ENCODE measurements at places on chromosomes 1 and 21. TPM values are rescaled to one million over a fixed set of nuclear protein-coding genes. Genes with fewer than 3 reads are reported as not detected.

Gene INPP5B
- 28.1 TPM for total RNA-seq

Gene TTC39A
- total RNA-seq = 10.4 TPM

Gene SLC35D1
- total RNA-seq = 2.6 TPM

Gene ROR1
- 16.0 TPM for total RNA-seq

Gene SPTA1
- not detected for total RNA-seq

Gene HEYL
- total RNA-seq = 0.17 TPM

Gene ANGPTL3
- not detected for total RNA-seq

Gene FCRL6
- total RNA-seq = not detected

Gene TDRD10
- not detected for total RNA-seq

Gene RASSF5
- total RNA-seq = 17.6 TPM

DNA sequence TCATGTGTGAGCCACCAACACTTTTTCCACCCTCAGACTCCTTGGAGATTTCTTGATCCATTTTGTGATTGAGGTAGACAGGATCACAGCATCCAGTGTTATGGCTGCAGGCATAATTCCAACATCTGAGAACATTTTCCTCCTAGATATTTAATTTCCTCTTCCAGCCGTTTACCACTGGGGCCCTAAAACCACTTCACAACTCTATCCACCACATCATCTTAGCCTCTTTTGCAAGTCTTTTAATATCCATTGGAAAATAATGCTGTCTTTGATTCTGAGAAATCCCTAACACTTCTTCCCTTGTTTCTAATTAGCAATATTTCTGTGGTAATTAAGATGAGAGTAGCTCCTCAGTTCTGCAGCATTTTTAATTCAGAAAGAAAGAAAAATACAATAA lies 190.1 kb downstream of the TNR start:
- DNase-seq = no peak

GRCh38 chr1:6969762-6970161 lies 184.5 kb downstream of the CAMTA1 start:
- no peak for DNase-seq

- DNase-seq = no peak
These were observed 13.4 kb downstream of the LRRC41 start for GRCh38 chr1:46289976-46290375.

DNA sequence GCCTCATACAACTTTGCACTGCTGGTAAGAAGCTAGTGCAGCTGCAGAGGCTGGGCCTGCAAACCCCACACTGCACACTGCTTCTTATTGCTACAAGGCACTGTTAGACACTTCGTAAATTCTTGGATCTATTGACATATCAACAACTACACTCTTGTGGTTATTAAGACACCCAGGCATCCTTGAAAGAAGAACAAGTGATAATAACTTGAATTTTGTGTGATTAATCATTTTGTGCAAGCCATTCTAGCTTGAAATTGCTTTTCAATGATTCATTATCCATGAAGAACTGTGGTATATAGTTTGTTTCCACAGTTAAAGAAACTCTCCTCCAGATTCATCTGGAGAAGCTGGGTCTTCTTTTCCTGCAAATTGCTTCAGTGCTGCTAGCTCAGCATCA lies 33.7 kb upstream of the IFI44L start:
- no peak for DNase-seq

GRCh38 chr21:34644825-34645224 lies 24.0 kb upstream of the CLIC6 start:
- DNase-seq = no peak

DNA sequence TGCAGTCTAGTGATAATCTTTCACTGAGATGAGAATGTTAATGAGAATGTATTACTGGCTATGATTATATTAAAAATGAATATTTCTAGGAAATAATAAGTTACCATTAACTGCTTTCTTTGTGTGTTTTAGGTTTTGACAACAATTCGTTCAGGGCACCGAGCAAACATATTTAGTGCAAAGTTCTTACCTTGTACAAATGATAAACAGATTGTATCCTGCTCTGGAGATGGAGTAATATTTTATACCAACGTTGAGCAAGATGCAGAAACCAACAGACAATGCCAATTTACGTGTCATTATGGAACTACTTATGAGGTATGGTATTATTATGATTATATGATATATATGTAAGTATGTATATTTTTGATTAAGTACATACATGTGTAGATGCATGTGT lies 37.8 kb upstream of the MPC2 start:
- no peak for DNase-seq

- DNase-seq = no peak
These were observed 238.5 kb downstream of the LTN1 start for GRCh38 chr21:28754127-28754611.

GRCh38 chr21:31220575-31220974 lies 123.5 kb downstream of the TIAM1 start:
- no peak for DNase-seq

DNA sequence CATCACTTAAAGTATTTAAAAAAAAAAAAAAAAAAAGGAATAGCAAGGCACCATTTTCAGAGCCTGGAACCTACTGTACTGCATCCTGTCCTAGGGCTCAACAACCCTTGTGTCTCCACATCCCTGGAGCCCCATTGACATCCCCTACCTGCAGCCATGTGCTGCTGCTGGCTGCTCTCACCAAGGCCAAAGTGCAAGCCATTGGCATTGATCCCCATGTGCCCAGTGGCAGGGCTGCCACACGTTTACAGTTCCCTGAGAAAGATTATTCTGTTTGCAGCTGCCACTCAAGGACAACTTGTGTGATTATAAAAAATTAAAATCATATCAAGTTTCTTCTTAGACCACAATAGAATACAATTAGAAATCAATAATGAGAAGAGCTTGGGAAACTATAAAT lies 129.9 kb downstream of the LHX8 start:
- DNase-seq = no peak

DNA sequence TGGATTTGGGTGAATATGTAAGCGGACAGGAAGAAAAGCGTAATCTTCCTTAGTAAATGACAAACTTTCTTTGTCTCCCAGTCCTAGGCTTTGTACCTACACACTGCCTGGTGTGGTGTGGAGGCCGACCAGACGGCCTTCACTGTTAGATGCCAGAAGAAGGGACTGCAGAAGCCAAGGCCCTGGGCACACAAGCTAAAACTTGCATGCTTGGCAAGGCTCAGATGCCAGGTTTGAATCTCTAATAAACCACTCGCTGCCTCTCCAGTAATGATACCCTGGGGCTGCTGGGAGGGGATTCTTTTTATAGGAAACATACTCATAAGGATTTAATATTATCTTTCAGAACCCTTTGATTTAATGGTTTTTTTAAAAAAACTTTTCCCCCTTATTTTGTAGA lies 263.8 kb downstream of the PTPRC start:
- no peak for DNase-seq

- DNase-seq = no peak
These were observed 8.1 kb downstream of the ODF2L start for GRCh38 chr1:86387916-86388627.

- no peak for DNase-seq
These were observed 77.1 kb upstream of the KCTD3 start for GRCh38 chr1:215489771-215490565.

DNA sequence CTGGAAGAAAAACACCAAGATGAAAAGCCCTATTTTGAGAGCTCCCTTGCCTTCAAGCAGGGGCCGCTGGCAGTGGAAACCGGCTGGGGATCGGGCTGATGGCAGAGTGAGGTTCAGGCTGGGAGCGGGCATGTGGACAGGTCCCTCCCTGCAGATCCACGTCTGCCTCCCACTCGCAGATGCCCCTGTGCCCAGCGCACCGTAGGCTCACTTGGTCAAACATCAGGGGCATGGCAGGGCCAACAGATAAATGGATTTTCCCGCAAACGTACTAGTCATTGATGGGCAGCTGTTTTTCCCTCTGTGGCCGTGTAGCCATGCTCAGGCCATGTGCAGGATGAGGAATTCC lies 6.6 kb upstream of the C1orf174 start:
- no peak for DNase-seq

GRCh38 chr1:244010191-244010590 lies 40.9 kb upstream of the ZBTB18 start:
- peak; percentile 10 for DNase-seq

DNA sequence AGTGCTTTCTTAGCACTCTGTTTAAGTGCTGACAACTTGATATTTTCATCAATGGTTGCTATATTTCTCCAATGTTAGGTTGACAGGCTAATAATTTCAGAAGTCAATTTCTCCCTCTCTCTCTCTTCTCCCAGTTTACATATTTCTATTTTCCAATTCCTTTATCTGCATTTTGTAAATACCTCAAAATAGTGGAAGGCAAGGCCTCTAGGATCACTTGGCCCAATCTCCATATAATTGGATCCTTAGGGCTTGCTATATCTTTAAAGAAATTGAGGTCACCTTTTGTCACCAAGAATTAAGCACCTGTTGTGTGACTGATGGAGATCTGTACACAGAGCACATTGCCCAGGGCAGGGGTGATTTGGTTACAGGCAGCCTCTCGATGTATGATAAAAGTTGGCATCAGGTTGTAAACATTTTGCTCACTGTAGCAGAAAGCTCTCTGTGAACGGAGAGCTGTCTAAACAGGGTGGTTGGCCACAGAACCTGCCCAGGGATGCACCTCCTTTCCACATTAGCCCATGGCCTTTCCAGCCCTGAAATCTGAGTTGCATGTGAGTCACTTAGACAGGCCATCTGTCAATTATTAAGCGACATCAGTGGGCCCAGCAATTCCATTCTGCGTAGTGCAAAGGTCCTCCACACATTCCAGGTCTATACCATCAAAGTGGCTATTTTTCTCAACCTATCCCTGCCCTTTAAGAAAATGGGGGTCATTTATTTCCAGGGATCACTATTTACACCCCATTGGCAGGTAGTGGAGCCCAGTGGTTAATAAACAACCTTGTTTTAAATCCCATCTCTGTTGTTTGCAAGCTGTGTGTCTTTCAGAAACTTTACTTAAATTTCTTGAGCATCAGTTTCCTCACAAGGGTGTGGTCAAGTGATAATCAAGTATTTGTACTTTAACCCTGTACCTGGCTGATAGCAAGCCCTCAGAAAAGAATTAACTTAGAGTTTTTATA lies 29.1 kb upstream of the IRF2BP2 start:
- DNase-seq = no peak

DNA sequence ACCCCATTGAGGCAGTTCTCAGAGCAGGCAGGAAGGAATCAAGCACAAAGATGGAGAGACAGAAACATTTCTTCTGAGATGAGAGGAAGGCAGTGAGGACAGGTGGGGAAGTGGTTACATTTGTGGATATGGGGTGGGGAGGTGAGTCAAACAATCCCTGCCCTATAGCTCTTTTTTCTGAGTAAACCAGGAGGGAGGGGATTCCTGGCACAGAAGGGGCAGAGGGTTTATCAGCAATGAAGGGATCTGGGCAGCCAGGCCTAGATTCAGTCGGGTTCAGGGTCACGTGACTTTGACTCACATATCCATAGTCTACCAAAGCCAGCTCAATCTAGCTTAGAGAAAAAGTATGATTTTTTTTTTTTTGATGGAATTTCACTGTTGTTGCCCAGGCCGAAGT lies 15.7 kb upstream of the PHC2 start:
- no peak for DNase-seq

DNA sequence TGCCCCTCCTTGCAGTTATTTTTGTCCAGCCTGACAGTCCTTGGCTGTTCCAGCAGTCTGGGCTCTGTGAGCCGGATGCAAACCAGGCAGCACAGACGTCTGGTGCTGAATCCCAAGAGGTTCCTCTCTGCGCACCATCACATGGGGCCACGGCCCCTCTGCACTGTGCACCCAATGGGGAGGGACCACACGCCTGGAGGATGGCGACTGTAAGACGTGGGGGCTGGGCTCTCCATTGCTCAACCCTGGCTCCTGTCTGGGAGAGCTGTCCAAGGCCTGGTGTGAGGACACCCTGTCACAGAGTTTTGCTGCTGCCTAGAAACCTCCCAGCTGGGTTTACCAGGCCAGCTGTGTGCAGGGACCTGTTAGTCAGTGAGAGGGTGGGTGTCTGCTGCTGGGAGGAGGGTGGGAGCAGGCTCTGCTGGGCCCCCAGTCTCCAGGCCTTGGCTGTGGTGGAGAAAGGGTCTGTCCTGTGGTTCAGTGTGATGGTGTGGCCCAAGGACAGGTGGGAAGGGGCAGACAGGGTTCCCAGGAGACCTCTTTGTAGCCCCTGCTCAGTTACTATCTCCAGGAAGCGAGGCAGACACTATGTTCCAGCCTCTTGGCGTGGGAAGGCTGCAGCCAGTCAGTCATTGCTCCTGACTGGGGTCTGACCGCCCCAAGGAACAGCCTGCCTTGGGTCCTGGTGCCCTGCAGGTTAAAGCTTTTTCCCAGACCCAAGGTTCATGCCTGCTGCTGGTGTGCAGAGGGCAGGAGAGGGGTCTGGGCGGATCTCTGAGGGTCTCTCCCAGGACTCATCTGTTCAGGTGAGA lies 13.8 kb downstream of the HEYL start:
- DNase-seq = no peak

DNA sequence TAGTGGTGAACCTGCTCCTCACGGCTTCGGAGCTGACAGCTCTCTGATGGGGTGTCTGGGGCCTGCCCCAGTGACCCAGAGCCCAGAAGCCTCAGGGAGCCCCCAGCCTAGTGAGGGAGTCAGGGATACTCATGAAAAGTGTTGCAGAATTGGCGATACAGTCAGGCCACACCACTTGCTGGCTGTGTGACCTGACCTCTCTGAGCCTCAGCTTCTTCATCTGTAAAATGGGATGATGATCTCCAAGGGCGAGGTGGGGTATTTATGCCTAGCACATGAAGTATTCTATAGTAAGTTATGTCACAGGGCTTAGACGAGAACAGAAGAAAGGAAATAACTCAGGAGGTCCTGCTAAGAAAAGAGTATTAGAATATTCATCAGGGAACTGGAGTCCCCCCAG lies 1.6 kb downstream of the TMEM51 start:
- DNase-seq = no peak

DNA sequence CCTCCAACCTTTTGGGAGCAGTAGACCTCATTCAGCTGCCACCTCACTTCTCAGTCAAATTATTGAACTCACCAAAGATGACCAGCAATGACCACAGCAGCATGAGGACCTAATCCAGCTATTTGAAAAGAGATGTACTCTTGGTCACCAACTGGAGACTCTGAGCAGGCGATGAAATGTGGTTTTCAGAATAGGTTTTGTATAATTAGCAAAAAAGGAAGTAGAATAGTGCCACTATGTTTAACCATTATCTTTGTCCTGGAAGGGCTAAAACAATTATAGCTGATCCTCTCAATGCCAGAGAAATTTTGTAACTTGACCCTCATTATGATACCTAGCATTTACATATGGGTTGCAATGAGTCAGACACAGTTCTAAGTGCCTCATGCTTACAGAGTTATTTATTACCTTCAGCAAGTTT lies at the start of gene FCRL2:
Gene FCRL2, minus strand, starts transcription at position 162 of the 421 bp plus-strand sequence. Its CDS starts 59 bp downstream, at position 103.
- no peak for DNase-seq

GRCh38 chr1:181386951-181387350 lies 96.4 kb upstream of the CACNA1E start:
- no peak for DNase-seq

Data from PC-9 (cell line).